ENCODE measurements at places on chromosomes 7 and 10. TPM values are rescaled to one million over a fixed set of nuclear protein-coding genes. Genes with fewer than 3 reads are reported as not detected.

PARG gene
- 26.9 TPM for total RNA-seq

GRCh38 chr7:128352636-128353035 lies 8.9 kb downstream of the PRRT4 start:
- H3K27me3 ChIP-seq = peaks cover 32% of the 10 kb centered on the region
- no peaks in the 10 kb centered on the region for H3K4me1 ChIP-seq
- no peak overlapping the region for H3K4me3 ChIP-seq
- H3K36me3 ChIP-seq = no peaks in the 10 kb centered on the region
- no peak overlapping the region for H3K27ac ChIP-seq

CFAP69 gene
- 2.6 TPM for total RNA-seq

STEAP2 gene
- total RNA-seq = 6.5 TPM

- no peak overlapping the region for H3K27ac ChIP-seq
- no peaks in the 10 kb centered on the region for H3K4me1 ChIP-seq
- no peaks in the 10 kb centered on the region for H3K36me3 ChIP-seq
- no peak overlapping the region for H3K4me3 ChIP-seq
- H3K27me3 ChIP-seq = no peaks in the 10 kb centered on the region
Observed at GRCh38 chr7:98056580-98056979, 50.1 kb upstream of the LMTK2 start.

CCDC172 gene
- not detected for total RNA-seq

C10orf67 gene
- 0.63 TPM for total RNA-seq

GRCh38 chr10:22783807-22784206 lies 69.4 kb upstream of the PIP4K2A start:
- DNase-seq = no peak
- no peaks in the 10 kb centered on the region for H3K36me3 ChIP-seq
- no peak overlapping the region for H3K4me3 ChIP-seq
- H3K27ac ChIP-seq = no peak overlapping the region
- H3K4me1 ChIP-seq = no peaks in the 10 kb centered on the region

DNA sequence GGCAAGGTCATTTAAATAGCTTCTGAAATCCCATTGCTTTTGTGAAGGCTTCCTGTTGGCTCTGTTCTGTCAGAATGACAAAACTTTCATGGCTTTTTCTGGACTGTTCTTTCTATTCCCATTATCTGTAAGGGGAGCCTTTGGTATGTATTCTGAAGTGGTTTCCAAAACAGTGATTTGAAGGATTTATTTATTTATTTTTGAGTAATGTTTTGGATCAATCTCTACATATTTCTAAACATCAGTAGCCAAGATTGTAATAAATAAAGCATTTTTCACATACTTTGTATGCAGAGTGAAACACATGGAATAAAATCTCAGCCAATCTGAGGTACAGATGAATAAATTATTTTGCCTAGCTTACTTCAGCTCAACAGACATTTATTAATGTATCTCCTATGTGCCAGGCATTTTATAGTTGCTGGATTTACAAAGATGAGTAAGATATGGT lies 121.1 kb downstream of the BBS9 start:
- no peak for DNase-seq
- no peak overlapping the region for H3K27ac ChIP-seq
- no peaks in the 10 kb centered on the region for H3K4me1 ChIP-seq

SLC18A2 gene
- total RNA-seq = 0.18 TPM

CDC14C gene
- total RNA-seq = not detected

DNA sequence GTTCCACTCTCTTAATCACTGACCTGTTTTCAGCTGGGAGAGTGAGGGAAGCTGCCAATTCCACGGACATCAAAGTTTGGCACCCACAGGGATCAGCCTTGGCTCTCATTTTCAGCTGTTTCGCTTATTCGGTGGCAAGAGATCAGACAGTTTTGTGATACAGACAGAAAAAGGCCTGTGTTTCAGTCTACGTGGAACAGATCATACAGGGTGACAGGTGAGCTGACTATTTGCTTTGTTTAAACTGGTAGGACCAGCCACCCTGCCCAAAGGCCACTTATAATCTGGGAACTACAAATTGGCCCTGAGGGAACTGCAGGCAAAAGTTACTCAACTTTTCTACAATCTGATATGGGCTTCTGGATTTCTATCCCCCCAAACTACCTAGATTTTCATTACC lies 128.6 kb downstream of the ZNF467 start:
- H3K27me3 ChIP-seq = no peaks in the 10 kb centered on the region
- H3K36me3 ChIP-seq = no peaks in the 10 kb centered on the region
- no peaks in the 10 kb centered on the region for H3K4me1 ChIP-seq
- no peak overlapping the region for H3K27ac ChIP-seq
- H3K4me3 ChIP-seq = no peak overlapping the region
- DNase-seq = no peak

- no peaks in the 10 kb centered on the region for H3K4me1 ChIP-seq
- DNase-seq = no peak
- H3K27ac ChIP-seq = no peak overlapping the region
- H3K27me3 ChIP-seq = no peaks in the 10 kb centered on the region
Observed at GRCh38 chr10:31723106-31723750, 205.4 kb downstream of the ARHGAP12 start.

- H3K27me3 ChIP-seq = peaks cover 55% of the 10 kb centered on the region
- no peak overlapping the region for H3K4me3 ChIP-seq
- DNase-seq = no peak
- H3K4me1 ChIP-seq = peaks cover 20% of the 10 kb centered on the region
- H3K36me3 ChIP-seq = no peaks in the 10 kb centered on the region
- H3K27ac ChIP-seq = no peak overlapping the region
Observed at GRCh38 chr10:49398986-49399385, 3.1 kb upstream of the DRGX start.

- H3K27me3 ChIP-seq = no peaks in the 10 kb centered on the region
- no peaks in the 10 kb centered on the region for H3K36me3 ChIP-seq
- DNase-seq = no peak
- no peak overlapping the region for H3K27ac ChIP-seq
- no peaks in the 10 kb centered on the region for H3K4me1 ChIP-seq
- no peak overlapping the region for H3K4me3 ChIP-seq
Observed at GRCh38 chr10:37490266-37490665, 364.9 kb downstream of the ANKRD30A start.

Measured in heart left ventricle (tissue), 16 donors.